ENCODE measurements at places on chromosomes 1 and 21.

DNA sequence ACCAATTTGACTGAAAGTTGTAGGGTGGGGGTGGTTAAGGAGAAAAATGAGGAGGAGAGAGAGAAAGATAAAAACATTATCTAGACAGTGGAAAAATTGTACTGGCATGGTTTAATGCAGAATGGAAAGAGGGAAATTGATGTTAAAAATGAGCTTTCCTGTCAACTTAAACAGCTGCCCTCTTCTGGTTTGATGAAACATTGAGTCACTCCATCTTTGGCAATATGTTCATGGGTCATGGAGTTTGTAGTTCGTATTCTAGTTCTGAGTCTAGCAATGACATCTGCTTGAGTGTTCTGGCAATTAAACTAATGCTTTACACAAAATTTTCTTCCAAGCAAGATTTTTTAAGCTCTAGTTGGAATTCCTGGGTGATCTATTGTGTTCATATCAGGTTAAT, 9.6 kb downstream of the ZNF648 start:
- no peak for DNase-seq

- DNase-seq, result no peak
These were observed 147.2 kb upstream of the SGIP1 start for GRCh38 chr1:66386712-66387111.

DNA sequence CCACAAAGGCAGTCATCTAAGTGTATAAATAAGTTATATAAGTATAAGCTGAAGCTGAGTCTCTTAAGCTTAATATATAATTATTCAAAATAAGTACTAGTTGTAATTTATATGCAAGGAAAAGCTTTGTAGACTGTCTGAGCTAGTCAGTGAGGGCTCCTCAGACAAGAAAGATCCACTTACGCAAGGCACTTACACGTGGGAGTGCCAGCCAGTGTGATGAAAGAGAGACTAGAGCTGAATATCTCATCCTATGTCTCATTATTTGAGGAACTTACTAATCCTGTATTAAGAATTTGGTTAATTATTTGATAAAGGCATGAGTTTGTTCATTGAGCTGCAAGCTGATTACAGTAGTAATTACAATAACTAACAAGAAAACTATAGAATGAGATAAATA, 146.9 kb downstream of the PDE4B start:
- DNase-seq, result no peak

GRCh38 chr21:37658817-37659458, 257.3 kb downstream of the KCNJ6 start:
- DNase-seq, result peak; percentile 16

DNA sequence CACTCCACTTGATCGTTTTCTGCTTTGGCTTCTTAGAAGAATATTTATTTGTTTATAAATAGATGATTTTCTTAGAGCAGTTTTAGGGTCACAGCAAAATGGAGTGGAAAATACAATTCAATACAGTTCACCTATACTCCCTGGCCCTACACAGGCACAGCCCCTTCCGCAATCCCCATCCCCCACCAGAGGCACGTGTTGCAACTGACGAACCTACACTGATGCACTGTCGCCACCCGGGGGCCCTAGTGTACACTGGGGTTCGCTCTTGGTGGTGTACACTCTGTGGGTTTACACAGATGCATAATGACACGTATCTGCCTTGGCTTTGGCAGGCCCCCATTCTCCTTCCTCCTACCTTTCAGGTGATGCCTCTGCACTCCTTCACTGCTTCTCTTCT, 8.0 kb downstream of the ECHDC2 start:
- DNase-seq, result no peak

DNA sequence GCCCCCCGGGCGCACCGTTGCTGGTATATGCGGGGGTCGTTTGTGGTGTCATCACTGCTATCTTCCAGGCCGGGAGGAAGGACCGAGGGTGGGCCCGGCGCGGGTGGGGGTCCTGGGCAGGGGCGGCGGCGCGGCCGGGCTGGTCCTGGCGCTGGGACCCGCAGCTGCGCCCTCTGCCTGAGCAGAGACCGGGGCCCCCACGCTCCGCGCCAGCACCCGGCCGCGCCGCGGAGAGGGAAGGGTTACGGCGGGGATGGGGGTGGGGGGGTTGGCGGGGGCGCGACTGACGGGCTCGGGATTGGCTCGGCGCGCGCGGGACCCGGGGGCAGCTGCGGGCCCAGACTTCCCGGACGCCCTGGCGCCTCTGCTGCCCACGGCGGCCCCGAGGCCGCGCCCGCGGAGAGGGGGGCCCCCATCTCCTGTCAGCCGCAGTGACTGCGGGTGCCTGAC, 13.8 kb upstream of the SAMD11 start:
- no peak for DNase-seq
